ENCODE measurements at places on chromosomes 16 and 17.

GRCh38 chr17:50422738-50423137 lies 3.3 kb upstream of the ACSF2 start:
- DNase-seq: no peak

DNA sequence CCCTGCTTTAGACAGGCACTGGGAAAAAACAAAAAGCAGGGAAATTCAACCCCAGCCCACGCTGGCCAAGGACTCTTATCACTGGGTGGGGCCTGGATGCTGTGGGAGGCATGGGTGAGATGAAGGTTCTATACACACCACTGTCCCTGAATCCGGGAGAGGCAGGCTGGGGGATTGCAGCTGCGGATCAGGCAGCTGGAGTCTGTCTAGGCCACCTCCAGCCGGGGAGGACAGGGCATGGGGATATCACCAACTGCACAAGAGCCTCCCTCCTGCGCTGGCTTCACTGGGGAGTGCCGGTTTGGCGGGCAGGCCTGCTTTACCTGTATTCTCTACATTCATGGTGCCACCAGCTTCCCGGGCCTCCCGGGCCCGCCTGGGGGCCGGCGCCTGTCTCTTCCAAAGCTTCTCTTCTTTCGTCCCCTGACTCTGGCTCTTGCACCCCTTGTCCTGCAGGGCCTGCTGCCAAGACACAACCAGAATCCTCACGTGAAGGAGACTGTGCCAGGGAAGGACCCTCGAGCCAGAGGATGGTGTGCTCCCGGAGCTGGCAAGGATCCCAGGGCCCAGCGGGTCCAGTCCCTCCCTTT lies 13.9 kb downstream of the KIFC3 start:
- no peak for DNase-seq

DNA sequence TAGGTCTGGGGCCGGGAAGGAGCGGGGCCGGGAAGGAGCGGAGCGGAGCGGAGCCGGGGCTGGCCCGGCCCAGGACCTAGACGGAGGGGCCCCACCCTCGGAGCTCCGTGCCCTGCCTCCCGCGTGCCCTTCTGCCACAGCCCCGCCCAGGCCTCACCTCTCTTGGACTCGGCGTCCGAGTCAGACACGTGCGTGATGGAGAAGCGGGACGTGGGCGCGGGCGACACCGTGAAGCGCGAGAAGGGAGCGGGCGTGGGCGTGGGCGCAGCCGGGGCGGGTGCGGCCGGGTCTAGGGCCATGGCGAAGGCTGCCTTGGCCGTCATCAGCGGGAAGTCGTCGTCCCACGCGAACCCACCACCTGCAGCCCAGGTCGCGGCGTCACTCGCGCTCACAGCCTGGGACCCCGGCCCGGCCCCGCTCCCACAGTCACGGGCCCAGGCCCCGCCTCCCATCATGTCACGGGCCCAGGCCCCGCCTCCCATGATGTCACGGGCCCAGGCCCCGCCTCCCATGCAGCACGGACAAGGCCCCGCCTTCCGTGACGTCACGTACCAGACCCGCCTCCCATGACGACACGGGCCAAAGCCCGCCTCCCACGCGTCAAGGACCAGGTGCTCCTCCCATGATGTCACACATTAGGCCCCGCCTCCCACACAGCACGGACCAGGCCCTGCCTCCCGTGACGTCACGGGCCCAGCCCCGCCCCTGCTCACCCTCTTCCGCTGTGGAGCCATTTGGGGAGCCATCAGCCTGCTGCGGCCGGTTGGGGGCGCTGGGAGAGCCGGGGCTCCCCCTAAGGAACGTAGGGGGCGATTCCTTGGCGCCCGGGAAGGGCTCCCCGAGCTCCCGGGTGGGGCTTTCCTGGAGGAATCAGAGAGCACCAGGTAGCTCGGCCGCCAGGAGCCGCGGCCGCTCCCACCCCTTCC lies 45.8 kb upstream of the PVALEF start:
- DNase-seq: peak; percentile 65

DNA sequence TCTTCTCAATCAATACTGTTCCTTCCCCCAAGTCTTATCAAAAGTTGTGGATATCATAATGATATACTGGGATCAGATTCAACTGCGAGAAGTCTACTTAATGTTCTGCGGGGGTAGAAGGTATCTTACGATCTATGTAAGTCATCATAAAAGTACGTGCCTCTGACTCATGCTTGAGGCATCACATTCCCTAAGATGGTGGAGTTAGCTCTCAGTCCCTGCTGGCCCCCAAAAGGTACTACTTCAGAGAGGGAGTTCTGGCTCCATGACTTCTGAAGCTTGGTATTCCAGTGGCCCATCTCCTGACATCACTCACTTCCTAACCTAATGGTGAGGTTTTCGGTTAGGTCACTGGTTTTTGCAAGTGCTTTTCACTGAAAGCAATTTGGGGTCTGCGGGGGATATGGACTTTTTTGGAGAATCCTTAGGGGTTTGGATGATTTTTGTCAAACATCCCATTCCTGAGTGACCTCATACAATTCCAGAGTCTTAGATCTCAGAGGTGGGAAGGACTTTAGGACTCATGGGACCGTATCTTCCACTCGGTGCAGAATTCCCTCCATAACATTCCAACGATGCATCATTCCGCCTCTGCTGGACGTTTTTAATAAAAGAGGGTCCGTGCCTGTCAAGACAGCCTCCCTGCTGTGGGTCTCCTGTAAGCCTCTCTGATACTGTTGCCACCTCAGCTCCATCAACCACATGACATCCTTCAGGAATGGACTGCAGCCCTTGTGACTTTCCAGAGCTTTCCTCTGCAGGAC lies 74.3 kb downstream of the DYNLRB2 start:
- DNase-seq: no peak

- no peak for DNase-seq
Observed at GRCh38 chr17:48543854-48544348, 1.0 kb downstream of the HOXB2 start.

DNA sequence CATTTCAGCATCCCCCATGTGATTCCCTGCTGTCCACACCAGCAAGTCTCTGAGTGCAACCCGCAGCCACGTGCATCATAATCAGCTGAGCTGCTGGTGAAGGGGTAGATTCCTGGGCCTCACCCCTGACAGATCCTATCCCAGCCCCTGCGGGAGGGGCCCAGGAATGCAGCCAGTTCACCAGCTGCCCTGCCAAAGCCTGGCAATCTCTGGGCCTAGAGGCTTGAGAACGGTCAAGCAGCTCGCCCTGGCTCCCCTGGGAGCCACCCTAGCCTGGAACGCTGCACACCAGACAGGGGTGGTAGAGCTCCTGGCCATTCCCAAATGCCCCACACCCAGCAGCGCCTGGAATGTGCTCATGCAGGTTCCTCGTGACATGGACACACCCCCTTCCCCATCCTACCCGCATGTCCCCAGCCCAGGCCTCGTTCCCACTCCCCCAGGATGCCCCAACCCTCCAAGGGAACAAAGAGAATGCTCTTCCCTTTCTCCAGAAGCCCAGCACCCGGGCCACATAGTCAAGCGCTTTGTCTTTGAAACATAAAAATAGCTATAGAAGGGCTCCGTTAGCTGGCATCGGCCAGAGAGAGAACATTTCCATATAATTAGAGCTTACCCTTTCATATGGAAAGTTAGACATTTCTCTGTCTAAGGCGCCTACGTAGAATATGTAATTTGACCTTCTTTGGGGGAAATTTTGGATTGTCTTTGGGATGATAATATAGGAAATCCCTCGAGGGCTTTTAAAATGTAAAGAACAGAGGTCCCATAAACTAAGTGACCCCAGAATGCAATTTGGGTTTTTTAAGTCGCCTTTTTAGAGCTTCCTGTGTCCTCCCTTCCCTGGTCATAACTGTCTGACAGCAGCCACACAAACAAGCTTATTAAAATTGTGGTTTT lies 3.4 kb downstream of the CEP295NL start:
- DNase-seq: no peak

DNA sequence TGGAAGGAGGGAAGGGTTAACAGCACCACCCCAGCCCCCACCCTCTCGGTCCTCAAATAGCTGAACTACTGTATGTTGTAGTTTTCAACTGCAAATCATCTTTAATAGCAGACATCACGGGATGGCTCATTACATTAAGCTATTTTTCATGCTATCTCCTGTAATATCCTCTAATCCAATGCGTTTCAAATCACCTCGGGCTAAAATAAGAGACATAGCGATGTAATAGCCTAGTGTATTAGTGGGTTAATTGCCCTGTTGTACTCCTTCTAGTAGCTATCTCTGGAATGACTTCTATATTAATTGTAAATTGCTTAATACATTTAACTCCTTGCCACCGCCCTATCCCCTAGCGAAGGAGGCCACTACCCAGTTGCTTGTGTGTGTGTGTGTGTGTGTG lies 54.3 kb downstream of the MRM1 start:
- no peak for DNase-seq

DNA sequence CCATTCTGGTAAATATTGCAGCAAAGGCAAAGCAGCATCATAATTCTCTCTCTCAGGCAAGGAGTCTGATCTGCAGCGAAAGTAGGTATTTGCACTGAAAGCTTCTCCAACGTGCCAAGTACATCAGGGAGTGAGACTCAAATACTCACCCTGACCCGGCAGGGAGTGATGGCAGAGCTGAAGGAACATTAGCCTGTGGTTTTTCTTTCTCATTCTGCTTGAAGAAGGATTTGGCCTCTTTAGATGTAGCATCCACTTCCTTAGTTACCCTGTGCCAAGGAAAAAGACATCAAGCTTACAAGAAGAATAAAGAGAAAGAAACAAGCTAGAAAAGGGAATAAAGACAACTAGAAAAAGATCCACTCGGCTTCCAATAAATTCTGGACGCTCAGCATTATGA lies 38.4 kb downstream of the CFDP1 start:
- no peak for DNase-seq

GRCh38 chr17:44689477-44690217 lies at the start of gene CCDC43:
Gene CCDC43, minus strand, starts transcription at chr17:44689776. Its CDS starts 23 bp downstream, at chr17:44689753.
- peak; percentile 75 for DNase-seq

DNA sequence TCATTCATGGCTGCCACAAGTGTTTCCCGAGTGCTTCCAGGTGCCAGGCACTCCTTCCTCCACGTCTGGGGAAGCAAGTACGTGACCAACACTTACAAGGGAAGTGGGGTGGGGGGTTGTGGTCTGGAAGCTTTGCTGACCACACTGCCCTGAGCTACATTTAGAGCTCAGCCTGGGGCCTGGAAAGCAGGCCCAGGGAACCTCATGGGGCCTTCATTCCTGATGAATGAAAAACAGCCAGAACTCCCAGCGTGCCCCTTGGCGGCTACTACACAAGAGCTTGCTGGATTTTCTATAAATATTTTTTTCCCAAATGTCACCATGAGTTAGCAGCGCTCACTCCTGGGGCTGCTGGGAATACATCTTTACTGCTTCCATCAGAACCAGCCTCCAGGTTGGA lies 73.3 kb downstream of the ABCC12 start:
- DNase-seq: no peak

Measured in left renal pelvis (tissue), 4 donors.